ENCODE measurements at places on chromosomes 4 and X. TPM values are rescaled to one million over a fixed set of nuclear protein-coding genes. Genes with fewer than 3 reads are reported as not detected.

- no peak for DNase-seq
Measured at GRCh38 chr4:150065740-150066139, 12.5 kb upstream of the DCLK2 start.

GRCh38 chr4:95379633-95380032, 169.1 kb downstream of the UNC5C start:
- DNase-seq = no peak

GRCh38 chr4:188082796-188083195, 26.6 kb downstream of the TRIML2 start:
- DNase-seq = no peak

GRCh38 chrX:10831716-10832502, 211.5 kb upstream of the MID1 start:
- DNase-seq = no peak

GRCh38 chr4:94744850-94745249, 12.9 kb upstream of the BMPR1B start:
- DNase-seq = no peak

DNA sequence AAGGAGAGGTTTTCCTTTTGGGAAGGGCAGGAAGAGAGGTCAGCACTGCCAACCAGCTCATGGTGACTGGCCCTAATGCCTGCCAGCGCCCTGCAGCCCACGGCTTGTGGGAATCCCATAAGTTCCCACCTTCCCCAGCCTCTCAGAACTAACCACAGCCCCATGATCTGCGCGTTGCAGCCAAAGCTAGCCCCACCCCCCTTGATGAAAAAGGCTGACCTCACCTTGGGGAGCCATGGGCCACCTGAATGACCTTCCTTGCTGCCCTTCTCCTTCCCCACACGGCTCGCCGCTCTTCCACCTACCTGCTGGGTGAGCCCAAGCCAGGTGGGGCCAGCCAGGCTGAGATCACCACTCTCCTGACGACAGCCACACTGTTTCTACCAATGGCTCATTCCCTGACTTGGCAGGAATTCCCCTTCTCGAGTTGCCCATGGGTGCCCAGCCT, 3.9 kb upstream of the ELF4 start:
- DNase-seq = peak; percentile 70

- DNase-seq = no peak
Measured at GRCh38 chr4:176406297-176406696, 86.5 kb downstream of the SPCS3 start.

DNA sequence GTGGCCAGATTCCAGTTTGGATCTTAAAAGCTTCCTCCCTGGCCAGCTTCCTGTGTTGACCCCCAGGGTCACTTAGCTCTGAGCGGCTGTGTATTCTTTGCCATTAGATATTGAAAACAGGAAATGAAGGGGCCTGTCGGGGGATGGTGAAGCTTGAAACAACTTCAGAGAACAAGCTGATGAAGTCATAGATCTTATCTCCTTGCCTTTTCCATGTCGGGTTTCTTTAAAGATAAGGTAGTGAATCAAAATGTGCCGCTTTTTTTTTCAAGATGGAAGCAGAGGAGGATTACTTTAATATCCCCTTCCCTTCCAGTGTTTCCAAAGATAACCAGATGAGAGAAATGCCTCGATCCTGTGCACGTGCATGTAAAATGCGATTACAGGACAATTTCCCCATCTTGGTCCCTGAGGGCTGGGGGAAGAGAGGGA, 508.5 kb downstream of the MID1IP1 start:
- peak; percentile 95 for DNase-seq

GRCh38 chrX:148381603-148382002, 118.8 kb upstream of the AFF2 start:
- DNase-seq = no peak

DNA sequence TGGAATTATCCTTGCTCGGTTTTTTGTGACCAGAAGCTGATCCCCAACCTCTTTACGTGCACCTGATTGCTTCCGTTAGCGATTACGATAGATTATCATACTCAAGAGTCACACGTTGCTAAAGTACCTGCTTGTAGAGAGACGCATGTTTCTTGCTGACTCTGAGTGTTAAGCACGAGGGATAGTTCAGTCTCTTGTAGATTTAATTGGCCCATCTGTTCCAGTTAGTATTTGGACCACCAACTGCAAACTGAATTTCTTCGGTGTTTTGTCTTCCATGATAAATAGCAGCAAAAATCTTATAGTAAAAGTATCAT, 516 bp upstream of the COX18 start:
- no peak for DNase-seq

GRCh38 chr4:40552536-40552935, 77.1 kb downstream of the RBM47 start:
- peak; percentile 42 for DNase-seq

DNA sequence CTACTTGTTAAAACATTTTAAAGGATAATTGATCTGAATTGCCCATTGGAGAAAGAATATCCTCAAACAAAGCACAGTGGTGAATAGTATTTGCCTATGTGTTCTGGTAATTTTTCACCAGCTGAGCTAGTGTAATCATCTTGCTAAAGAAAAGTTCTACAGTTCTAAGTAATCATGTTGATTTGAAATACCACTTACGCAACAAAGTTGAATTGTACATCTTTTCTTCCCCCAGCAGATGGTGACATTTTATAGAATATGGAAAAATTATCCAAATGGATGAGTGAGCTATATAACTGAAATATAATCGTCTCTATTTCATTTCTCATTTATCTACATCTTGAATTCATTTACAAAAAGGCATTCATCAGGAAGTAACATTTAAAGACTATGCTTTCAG, 9.7 kb upstream of the ZNF674 start:
- no peak for DNase-seq

GRCh38 chr4:33941854-33942253, 2302.5 kb downstream of the ARAP2 start:
- DNase-seq = no peak

GRCh38 chrX:13803116-13803515, 13.8 kb downstream of the GPM6B start:
- no peak for DNase-seq

DNA sequence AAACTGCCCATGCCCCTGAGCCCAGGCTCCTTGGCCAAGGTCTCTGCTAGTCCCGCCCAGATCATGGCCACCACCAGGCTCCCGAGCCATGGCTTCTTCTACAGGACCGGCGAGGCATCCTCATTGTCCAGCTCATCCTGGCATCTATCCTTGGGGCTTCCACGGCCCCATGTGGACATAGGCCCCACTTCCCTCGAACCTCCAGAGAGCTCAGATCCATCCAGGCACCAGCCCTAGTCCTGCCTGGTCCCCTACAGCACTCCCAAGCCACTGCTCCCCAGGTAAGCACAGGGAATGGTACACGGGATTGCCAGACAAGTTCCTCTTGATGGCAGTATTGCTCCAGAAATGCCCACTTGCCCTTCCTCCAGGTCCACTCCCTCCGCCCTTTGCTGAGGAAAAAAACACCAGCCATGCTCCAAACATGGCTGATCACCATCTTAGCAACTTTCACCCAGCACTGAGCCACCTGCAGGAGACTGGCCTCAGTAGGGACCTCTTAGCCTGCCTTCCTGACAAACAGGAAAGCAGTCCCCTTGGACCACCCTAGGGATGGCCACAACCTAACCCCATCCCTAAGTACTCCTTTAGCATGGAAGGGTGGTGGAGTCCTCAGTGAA, 272.1 kb upstream of the AGTR2 start:
- DNase-seq = peak; percentile 58

GRCh38 chr4:79338148-79338547, 12.3 kb upstream of the NAA11 start:
- no peak for DNase-seq

DNA sequence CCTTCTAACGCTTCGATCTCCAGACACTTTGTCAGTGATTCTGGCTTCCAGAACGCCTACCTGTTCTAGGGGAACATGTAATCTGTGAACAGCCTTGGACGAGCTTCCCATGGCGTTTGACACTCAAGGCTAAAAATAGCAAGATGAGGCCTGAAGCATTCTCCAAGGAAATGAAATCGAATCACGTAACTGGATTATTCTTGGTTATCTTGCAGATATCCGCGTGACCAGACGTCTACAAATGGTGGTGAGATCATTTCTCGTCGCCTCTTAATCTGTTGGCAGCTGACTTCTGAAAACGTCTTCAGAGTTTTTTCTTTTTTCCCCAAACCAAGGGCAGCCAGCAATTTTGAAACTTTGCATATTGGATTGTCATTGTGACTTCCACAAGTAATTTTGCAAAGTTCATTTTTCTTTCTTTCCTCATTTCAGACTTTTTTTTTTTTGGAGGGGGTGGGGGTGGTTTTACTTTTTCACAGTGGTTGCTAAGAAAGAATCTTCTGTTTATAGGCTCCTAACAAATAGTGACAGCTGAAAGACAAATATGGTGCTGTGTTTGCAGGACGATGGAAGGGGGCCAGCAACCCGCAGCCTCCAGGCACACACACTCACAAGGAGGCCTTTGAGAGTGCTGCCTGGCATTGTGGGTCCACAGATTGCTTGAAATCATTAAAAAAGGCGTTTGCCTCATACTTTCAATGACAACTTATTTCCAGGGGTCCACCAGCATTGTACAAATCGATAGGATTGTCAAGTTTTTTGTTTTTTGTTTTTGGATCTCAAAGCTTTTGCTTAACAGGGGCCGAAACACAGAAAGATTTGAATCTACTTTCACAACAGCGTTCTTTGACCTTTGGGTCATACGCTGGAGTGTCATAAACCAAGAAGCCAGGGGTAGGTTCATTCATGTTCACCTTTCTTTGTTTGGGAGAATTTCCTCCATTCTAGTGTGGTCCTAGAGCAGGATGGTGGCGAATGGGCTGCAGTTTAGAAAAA, 32.4 kb upstream of the PDLIM3 start:
- DNase-seq = peak; percentile 85

- no peak for DNase-seq
Measured at GRCh38 chr4:83342476-83342875, 7.8 kb upstream of the HPSE start.

DNA sequence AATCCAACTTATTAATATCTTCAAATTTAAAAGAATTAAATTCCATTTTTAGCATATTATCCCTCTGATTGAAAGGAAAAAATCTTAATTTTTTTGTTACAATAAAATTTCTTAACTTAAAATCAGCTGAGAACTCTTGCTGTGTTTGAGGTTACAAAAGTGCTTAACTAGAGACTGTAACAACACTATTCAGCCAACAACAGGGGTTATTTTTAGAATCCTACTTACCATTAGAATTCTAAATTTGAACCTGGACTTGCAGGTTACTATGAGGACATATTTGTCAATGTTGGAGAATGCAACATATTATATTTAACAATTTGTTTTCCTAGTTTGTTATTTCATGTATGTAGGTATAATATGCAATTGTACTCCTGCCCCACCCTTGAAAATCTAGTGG, 238.1 kb upstream of the CXXC4 start:
- DNase-seq = no peak

DNA sequence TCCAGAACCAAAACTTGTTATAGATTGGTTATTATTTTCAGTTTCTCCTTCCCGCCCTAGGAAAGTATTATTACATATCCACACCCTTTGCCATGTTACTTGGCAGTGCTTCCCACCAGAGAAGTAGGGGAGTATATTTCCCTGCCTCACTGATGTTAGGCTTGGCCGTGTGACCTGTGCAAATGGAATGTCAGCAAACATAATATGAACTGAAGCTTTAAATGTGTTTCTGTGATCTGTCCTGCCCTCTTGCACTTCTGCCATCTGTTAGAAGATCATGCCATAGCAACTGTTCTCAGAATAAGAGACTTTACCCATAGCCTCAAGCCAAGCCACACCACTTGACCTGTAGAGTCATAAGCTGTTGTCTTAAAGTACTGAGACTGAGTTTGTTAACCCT, 36.7 kb upstream of the NEUROG2 start:
- DNase-seq = peak; percentile 50

DNA sequence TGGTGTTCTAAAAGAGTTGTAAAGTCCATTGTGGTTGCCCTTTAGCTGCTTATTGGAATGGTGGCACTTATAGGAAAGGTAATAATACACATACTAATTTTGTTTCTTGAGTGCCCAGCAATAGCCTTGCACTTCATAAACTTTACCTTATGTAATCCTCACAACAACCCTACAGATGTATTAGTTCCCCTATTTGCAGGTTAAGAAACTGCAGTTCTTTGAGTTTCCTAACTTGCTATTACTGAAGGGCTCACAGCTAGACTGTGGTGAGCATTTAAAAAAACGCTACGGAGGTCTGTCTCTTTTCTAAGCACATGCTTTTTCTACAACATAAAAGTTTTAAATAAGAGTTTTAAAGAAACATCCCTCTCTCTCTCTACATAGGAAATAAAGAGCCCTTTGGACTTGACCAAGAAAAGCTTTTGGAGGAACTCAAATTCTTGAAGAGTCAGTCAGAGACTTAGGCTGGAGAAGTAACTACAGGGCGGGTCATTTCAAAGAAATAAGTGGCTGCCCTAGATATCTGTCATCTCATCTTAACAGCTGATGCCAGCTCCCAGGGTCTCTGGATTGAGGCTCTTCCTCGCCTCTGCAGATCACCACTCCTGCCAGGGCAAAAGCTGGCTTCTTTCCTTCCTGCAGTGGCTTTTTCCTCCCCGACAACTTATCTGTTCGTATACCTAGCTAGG, 42.0 kb upstream of the FBXW7 start:
- no peak for DNase-seq

The IRS4 gene
- not detected for total RNA-seq

The MAGEA1 gene
- 0.36 TPM for total RNA-seq

The FAM184B gene
- under 0.01 TPM for total RNA-seq

The ETDB gene
- not detected for total RNA-seq

The IL2 gene
- not detected for total RNA-seq

The GLRB gene
- total RNA-seq = 11.1 TPM

The NR3C2 gene
- not detected for total RNA-seq

The EDA gene
- total RNA-seq = under 0.01 TPM

The MTTP gene
- total RNA-seq = 0.39 TPM

The RNF212 gene
- total RNA-seq = not detected

The DSPP gene
- not detected for total RNA-seq

Data from RPMI7951 (cell line).